ENCODE measurements at places on chromosomes 11 and 22.

- no peak for DNase-seq
Measured at GRCh38 chr22:48187356-48187755, 1424.9 kb downstream of the TBC1D22A start.

DNA sequence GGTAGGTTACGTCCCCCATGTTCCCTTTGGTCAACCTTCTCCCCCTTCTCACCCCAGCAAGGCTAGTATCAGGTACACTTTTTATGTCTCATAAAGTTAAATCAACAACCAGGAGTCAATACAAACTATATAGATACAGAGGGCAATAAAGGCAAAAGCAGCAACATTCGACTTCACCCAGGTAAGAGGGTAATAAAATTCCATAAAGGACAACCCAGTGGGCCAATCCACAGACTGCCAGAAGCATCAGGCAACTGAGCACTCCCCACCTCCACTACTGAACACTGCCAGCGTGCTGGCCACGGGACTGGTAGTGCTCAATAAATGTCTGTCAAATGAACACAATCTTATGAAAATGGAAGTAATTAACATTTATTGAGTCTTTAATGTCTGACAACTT lies 5.1 kb upstream of the MS4A18 start:
- no peak for DNase-seq

DNA sequence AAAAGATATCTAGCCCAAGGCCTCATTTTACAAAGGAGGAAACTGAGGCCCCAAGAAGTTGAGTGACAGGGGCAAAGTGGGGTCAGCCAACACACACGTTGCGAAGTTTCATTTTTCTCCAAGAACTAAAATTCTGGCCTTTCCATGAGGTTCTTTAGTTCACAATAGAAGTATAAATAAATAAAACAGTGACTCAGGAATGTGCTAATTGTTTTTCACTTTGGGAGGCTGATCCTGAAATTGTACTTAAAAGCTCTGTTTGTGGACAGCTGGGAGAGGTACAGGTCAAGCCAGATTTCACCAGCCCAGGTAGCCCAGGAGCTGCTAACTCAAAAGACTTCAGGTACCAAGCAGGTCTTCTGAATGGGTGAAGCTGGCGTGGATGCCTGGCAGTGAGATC lies 105.2 kb downstream of the TRAF6 start:
- no peak for DNase-seq

DNA sequence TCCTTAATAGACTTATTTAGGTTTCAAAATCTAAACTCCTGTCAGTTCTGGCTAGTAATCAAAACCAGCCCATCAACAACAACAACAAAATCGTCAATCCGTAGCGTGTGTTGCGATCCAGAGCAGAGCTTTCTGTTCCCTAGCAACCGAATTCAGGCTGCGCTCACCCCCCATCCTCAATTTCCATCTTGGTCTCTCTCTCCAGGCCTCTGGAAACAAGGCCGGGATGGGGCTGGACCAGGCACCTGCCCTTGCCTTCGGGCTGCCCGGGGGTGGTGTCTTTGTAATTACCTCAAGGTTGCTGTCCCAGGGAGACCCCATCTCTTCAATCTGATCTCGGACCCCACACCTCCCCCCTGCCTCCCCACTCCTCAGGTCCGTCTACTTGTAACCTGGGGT lies 1341.5 kb downstream of the BRD1 start:
- no peak for DNase-seq

- no peak for DNase-seq
Measured at GRCh38 chr11:36122671-36123070, 166.6 kb downstream of the COMMD9 start.
